Heart left ventricle (tissue), 16 donors: ENCODE measurements at places on chromosomes 5 and 9. TPM values are rescaled to one million over a fixed set of nuclear protein-coding genes. Genes with fewer than 3 reads are reported as not detected.

The PCDHA7 gene
- polyA plus RNA-seq = 0.03 TPM

The SH3PXD2B gene
- polyA plus RNA-seq = 1.1 TPM

The PRSS3 gene
- polyA plus RNA-seq = 0.58 TPM

The TUSC1 gene
- 13.1 TPM for polyA plus RNA-seq

- no peaks in the 10 kb centered on the region for H3K36me3 ChIP-seq
- H3K27ac ChIP-seq = peak overlapping the region; percentile 29
These were observed 4.4 kb downstream of the MPDZ start for GRCh38 chr9:13274886-13275641.

GRCh38 chr5:43063721-43064171 is 23.6 kb upstream of the ANXA2R start:
- no peak for DNase-seq
- H3K4me3 ChIP-seq = no peak overlapping the region
- H3K27me3 ChIP-seq = no peaks in the 10 kb centered on the region
- peak overlapping the region; percentile 97 for H3K27ac ChIP-seq
- H3K36me3 ChIP-seq = no peaks in the 10 kb centered on the region

DNA sequence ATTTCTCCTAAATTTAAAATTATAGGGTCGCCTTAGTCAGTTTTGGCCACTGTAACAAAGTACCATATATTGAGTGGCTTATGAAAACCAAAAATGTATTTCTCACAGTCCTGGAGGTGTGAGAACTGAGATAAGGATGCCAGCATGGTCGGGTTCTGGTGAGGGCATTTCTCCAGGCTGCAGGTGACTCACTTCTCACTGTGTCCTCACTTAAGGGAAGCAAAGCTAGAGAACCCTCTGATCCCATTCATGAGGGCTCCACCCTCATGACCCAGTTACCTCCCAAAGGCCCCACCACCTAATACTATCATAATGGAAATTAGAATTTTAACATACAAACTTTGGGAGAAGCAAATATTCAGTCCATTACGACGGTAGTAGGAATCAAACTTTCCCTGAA is 75.1 kb upstream of the FBN2 start:
- no peaks in the 10 kb centered on the region for H3K36me3 ChIP-seq
- no peaks in the 10 kb centered on the region for H3K27me3 ChIP-seq
- H3K27ac ChIP-seq = no peak overlapping the region
- no peak for DNase-seq
- H3K4me1 ChIP-seq = no peaks in the 10 kb centered on the region

DNA sequence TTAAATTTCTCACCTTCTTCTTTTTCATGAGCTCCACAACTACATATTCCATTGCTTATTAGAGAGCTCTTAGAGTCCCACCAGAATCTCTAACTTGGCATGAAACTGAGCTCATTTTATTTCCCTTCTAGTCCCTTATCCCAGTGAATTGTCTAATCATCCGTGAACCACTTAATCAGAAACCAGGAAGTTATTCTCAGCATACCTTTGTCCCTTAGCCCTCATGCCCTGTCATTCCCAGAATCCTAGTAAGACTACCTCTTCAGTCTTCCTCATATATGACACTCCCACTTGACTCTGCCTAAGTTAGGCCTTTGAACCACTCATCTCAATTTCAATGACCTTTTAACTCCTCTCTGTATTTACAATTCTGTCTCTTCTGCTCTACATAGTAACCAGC is 93.0 kb upstream of the PAPPA start:
- no peaks in the 10 kb centered on the region for H3K36me3 ChIP-seq
- no peaks in the 10 kb centered on the region for H3K27me3 ChIP-seq
- H3K4me1 ChIP-seq = no peaks in the 10 kb centered on the region
- no peak overlapping the region for H3K4me3 ChIP-seq
- no peak overlapping the region for H3K27ac ChIP-seq

GRCh38 chr5:160033546-160034252 is 24.8 kb downstream of the TTC1 start:
- H3K36me3 ChIP-seq = no peaks in the 10 kb centered on the region
- DNase-seq = no peak
- no peaks in the 10 kb centered on the region for H3K27me3 ChIP-seq
- H3K27ac ChIP-seq = no peak overlapping the region
- H3K4me1 ChIP-seq = no peaks in the 10 kb centered on the region
- no peak overlapping the region for H3K4me3 ChIP-seq

DNA sequence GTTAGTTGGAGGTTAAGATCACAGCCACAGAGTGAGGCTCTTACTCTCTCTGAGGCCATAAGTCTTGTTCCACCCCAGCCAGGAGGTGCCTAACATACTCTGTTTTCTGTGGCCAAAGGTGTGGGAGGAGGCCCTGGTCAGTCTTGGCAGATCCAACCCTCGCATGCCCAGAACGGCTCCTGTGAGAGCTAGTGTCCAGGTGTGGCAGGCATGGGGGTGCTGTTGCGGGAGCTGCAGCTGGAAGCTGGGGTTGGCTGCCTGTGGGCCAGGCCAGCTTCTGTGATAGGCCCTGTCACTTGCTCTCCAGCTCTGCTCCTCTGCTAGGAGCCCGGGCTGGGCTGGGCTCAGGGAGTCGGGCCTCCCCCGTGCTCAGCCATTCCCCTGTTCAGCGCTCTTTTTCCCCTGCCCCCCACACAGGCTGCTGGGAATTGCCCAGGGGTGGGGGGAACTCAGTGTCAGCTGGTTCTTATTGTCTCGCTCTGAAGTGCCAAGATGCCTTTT is 31.6 kb downstream of the IER5L start:
- peaks cover 54% of the 10 kb centered on the region for H3K36me3 ChIP-seq
- no peaks in the 10 kb centered on the region for H3K27me3 ChIP-seq
- no peak overlapping the region for H3K4me3 ChIP-seq
- DNase-seq = no peak
- H3K27ac ChIP-seq = peak overlapping the region; percentile 100
